ENCODE measurements at places on chromosomes 12 and 14.

- DNase-seq: no peak
Observed at GRCh38 chr12:44457465-44457864, 418.6 kb downstream of the NELL2 start.

DNA sequence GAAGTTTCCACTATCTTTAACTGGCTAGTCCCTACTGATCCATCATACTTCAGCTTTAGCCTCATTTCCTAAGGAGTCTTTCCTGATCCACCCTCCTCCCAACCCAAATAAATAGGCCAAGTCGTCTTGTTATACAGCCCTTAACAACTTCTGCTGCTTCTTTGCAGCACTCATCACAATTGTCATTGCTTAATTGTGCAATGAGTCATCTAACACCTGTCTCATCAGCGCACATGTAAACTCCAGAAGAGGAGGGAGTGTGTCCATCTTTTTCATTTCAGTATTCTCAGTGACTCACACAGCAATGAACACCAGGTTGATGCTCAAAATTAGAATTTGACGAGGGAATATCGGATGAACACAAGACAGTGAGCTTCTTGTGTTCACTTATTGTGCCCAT is 87.3 kb downstream of the SUDS3 start:
- no peak for DNase-seq

- DNase-seq: no peak
Observed at GRCh38 chr14:94540031-94540794, 21.0 kb upstream of the SERPINA4 start.

- no peak for DNase-seq
Observed at GRCh38 chr12:124507188-124508109, 60.0 kb downstream of the NCOR2 start.

- DNase-seq: peak; percentile 15
Observed at GRCh38 chr14:104442631-104443390, 136.8 kb upstream of the C14orf180 start.

- DNase-seq: no peak
Observed at GRCh38 chr14:104678901-104679705, 10.3 kb upstream of the INF2 start.

- no peak for DNase-seq
Observed at GRCh38 chr12:25438638-25439037, 114.4 kb downstream of the LMNTD1 start.

GRCh38 chr14:72699443-72699842 is 194.5 kb downstream of the DPF3 start:
- no peak for DNase-seq

GRCh38 chr12:19439059-19440018 is at the start of gene AEBP2:
Gene AEBP2 (plus strand): TSS chr12:19439492. CDS start chr12:19439700, 208 bp downstream.
- DNase-seq: peak; percentile 86

DNA sequence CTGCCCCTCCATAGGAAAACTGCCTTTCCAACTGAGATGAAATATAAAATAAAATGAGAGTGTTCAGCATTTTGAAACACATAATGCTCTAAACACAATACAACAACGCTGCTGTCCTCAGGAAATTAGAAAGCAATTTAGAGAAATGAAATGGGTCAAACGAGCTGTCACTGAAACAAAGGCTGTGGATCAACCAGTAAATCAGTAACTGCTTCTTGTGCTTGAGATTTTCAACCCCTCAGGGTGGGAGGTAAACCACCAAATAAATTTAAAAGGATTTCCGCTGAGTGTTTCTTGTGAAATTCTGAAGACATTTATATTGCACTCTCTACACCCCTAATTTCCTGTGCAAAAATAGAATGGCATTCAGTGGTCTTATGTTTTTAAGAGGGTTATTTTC is 657.1 kb upstream of the SEL1L start:
- no peak for DNase-seq

GRCh38 chr12:106058256-106059182 is 80.2 kb downstream of the NUAK1 start:
- no peak for DNase-seq

DNA sequence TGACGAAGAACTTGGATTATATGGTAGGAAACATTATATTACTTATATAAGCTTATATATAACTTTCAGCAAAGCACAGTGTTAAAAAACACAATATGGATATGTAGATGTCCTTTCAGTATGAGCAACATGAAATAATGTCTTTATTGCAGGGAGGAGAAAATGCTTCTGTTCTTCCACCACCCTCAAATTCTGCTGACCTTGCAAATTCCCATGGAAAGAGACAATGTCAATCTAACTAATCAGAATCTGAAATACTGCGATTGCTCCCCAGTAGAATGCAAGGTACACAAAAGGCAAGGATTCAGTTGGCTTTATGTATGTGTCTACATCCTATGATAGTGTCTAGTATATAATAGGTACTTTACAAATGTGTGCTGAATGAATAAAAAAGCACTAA is 26.4 kb downstream of the MGAT4C start:
- no peak for DNase-seq

DNA sequence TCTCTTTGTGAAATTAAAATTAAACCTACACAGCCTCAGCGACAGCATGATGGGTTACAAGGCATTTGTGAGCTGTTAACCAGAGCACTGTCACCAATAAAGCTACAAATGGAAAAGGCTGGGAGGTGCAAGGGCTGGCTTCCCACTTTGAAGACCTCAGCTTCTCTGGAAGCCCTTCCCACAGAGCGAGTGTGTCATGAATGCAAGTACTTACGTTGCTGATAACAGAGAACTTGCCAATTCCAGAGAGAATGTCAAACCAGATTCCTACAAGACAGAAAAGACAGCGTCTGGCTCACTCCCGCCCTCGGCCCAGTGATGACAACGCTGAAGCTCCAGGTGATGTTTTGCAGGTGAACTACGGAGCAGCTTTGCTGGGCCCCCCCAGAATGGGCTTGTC is 145.8 kb downstream of the NTF3 start:
- DNase-seq: no peak

DNA sequence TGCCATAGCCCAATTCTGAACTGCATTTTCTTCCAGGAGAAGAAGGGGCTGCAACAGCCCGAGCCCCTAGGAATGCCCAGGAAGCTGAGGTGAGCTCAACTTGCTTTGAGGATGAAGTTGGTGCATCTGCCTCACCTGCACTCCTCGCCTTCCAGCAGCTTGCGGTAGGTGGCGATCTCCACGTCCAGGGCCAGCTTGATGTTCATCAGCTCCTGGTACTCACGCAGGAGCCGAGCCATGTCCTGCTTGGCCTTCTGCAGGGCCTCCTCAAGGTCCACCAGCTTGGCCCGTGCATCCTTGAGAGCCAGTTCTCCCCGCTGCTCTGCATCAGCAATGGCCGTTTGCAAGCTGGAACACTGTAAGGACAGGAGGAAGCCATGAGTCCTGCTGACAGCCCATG is 6.0 kb downstream of the KRT75 start:
- DNase-seq: no peak

DNA sequence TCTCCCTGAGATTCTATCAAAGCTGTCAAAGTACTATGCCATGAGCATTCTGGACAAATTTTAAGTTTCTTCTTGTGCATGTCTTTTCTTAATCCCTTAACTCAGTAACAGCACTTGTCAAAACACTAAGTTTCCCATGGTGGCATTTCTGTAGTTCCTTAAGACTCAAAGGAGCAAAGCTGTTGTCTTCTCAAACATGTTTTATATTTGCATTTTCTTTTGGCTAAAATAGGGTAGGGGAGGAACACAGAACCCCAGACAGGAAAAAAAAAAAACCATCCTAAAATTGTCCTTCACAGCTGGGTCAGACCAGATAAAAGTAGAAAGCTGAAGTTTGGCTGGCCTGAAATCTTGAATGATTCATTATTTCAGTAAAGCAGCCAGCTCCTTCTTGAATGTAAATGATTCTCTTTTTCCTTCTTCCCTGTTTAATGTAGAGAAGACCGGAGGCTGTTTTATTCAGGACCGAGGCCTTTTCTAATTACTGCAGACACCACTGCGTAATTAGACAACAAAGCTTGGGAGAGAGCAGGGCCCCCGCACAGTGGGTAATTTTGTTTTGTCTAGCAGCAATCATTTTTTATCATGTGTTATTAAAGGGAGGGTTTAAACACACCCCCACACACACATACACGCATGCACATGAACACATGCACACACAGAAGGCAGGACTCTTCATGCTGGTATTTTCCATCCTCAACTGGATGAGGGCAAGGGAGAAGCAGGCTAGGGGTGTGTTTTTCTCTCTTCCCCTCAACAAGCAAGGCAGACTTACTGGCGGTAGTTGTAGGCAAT is 51.0 kb downstream of the PAH start:
- no peak for DNase-seq

DNA sequence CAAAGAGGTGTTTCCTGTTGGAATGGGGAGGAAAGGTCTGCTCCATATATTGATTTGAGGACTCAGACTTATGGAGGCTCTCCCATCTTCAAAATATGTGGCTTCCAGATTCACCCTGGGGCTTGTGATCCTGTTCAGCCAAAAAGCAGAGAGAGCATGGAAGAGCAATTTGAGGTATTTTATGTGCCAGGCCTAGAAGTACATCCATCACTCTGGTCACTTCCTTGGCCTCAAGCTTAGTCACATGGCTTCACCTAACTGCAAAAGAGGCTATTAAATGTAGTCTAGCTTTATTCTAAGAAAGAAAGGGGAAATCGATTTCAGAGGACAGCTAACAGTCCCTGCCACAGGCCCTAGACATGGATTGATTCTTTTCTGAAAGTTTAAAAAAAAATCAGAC is 86.2 kb downstream of the C12orf50 start:
- no peak for DNase-seq

GRCh38 chr14:58082491-58083098 is 69.4 kb downstream of the ARMH4 start:
- DNase-seq: no peak

- DNase-seq: no peak
Observed at GRCh38 chr14:92759679-92760523, 11.5 kb upstream of the LGMN start.

DNA sequence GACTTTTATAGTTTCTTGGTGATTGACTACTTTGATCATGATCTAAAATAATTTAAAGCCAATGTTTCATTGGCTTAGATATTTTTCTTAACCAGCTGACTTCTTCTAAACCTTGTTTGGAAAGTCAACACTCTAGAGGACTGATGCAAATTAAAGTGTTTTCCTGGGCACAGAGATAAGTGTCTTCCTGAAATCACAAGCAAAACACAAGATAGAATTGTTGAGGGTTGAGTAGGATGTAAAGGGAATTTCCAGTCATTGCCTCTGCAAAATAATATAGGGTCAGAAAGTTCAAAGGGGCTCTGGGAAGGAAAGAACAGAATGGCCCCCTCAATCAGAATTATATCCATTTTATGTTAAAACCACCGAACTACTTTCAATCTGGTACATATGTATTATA is 156.3 kb upstream of the LRIG3 start:
- DNase-seq: no peak

- no peak for DNase-seq
Observed at GRCh38 chr12:18101043-18101442, 11.1 kb upstream of the RERGL start.

GRCh38 chr12:70962226-70962794 is 41.8 kb upstream of the PTPRR start:
- no peak for DNase-seq

DNA sequence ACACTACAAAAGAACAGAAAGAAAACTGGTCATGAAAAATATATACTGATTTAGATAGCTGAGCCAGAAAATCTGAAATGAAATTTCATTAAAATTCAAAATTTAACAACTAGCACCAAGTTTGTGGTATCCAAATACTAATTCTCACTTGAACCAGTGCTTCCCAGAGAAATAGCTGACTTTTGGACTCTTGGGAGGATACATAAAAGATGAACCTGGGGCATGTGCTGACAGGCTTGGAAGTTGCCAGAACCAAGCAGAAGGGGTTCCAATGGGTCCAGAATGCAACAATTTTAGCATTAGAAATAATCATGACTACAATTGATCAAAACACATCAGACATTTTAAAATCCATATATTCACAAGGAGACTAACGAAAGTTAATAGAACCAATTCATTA is 175.0 kb downstream of the MDGA2 start:
- DNase-seq: no peak

DNA sequence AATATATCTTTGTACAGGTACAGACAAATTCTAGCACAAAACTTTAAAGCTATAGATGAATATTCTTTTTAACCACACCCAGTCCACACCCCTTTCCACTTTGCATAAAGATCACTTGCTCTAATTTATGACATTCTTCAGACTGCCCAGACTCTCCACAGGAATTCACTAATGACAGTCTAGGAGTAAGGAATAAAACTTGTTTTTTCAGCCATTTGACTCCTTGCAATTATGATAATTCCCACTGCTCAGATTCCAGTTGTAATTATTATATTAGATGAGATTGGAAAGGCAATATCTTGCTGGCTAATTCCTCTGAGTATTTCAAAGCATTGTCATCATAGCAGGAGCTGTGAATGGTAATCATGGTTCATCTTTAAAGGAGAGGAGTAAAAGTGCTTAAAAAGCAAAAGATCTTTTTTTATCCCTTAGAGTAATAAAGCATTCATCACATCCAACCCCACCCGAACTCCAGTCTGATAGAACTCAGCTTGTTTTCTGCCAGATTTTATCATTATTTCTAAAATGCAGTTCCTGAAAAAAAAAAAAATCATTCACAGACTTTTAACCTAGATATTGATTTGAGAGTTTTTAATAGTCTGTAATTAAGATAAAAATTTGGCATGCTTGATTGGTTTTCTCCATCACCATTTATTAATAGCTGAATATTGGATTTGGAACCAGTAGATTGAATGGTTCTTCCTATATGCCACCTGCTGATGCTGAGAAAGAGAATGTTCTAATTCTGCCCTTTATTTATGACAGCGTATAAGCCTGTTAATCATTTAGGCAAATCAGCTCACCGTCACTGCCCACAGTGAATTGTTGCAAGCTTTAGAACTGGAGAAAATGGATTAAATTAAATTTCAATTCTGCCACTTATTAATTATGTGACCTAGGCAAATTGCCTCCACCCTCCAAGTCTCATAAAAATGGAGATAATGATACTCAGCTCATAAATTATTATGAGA is 93.9 kb upstream of the RASSF8 start:
- no peak for DNase-seq

- no peak for DNase-seq
Observed at GRCh38 chr14:69685716-69686115, 74.3 kb downstream of the SUSD6 start.

- DNase-seq: no peak
Observed at GRCh38 chr14:55373784-55374705, 37.6 kb downstream of the ATG14 start.

DNA sequence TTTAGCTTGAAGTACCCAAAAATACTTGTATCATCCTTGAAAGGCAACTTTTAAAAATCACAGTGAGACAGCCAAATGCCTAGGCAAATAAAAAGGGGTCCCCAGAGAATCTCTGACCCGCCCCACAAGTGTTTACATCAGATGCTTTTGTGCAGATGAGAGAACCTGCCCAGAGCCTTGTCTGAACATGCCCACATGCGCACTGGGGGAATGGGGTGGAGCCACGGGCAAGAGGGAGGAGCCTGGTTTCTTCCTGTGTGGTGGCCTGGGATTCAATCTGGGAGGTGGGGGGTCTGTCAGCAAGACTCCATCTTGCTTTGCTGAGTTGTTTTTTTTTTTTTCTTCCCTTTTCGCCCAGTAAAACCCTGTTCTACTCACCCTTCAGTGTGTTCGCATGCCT is 381.7 kb upstream of the CCDC196 start:
- no peak for DNase-seq

- no peak for DNase-seq
Observed at GRCh38 chr14:68848253-68848652, 55.4 kb upstream of the ZFP36L1 start.

Measured in activated CD4-positive, CD25-positive, alpha-beta regulatory T cell treated with anti-CD3 and anti-CD28 coated beads, Interleukin-2, amount 50 U/mL, for 72 hours (primary cell).